K562 (cell line): ENCODE measurements at places on chromosomes 1 and 21. TPM values are rescaled to one million over a fixed set of nuclear protein-coding genes. Genes with fewer than 3 reads are reported as not detected.

The ILDR2 gene
- polyA plus RNA-seq, result 0.03 TPM in 1 of 2 replicates, not detected in the other

The GNG4 gene
- 0.08 TPM in 1 of 2 replicates, not detected in the other for polyA plus RNA-seq

The HRNR gene
- polyA plus RNA-seq, result not detected in 2 replicates

The CDC14A gene
- polyA plus RNA-seq, result 24.5 and 25.7 TPM in 2 replicates

The C8B gene
- not detected in 2 replicates for polyA plus RNA-seq

The HMGCS2 gene
- not detected in 2 replicates for polyA plus RNA-seq

The CCDC185 gene
- polyA plus RNA-seq, result not detected in 2 replicates

The ADGRB2 gene
- polyA plus RNA-seq, result 0.18 and 0.20 TPM in 2 replicates

The RNF186 gene
- not detected in 2 replicates for polyA plus RNA-seq

The OR2T2 gene
- polyA plus RNA-seq, result not detected in 2 replicates

The CYYR1 gene
- polyA plus RNA-seq, result not detected in 2 replicates

The RNU1-4 gene
- polyA plus RNA-seq, result not detected in 2 replicates

The LELP1 gene
- not detected in 2 replicates for polyA plus RNA-seq

The RYR2 gene
- polyA plus RNA-seq, result 0.42 and 0.47 TPM in 2 replicates

The ERG gene
- polyA plus RNA-seq, result not detected in 2 replicates

The XKR8 gene
- 1.9 and 2.5 TPM in 2 replicates for polyA plus RNA-seq

The E2F2 gene
- 10.1 and 10.3 TPM in 2 replicates for polyA plus RNA-seq

The CHODL gene
- polyA plus RNA-seq, result not detected in 2 replicates

The SCAF4 gene
- polyA plus RNA-seq, result 28.3 and 30.3 TPM in 2 replicates

The KCNE2 gene
- polyA plus RNA-seq, result not detected in 2 replicates

The AQP10 gene
- polyA plus RNA-seq, result 4.5 and 5.0 TPM in 2 replicates
